ENCODE measurements at places on chromosomes 2 and 18. TPM values are rescaled to one million over a fixed set of nuclear protein-coding genes. Genes with fewer than 3 reads are reported as not detected.

NYAP2 gene
- not detected for total RNA-seq

GRCh38 chr2:8657423-8658062 lies 24.3 kb upstream of the ID2 start:
- no peaks in the 10 kb centered on the region for H3K4me1 ChIP-seq
- H3K36me3 ChIP-seq = no peaks in the 10 kb centered on the region
- H3K27me3 ChIP-seq = no peaks in the 10 kb centered on the region
- H3K4me3 ChIP-seq = no peak overlapping the region

DNA sequence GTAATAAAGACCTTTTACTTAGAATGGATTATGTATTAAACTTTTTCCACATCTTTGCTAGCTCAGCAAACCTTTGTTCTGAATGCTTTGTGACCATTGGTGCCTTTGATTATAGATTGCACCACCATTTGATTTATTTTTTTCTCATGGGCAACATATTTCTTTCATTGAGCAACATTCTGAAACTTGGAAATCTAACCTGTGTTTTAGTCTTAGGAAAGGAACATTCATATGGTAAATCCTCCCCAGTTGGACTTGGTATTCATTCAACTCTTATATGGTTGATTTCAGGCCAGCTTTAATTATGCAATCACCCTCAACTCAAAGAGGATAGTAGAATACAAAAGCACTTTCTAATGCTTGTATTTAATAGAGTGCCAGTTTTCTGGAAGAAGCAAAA lies 1077.9 kb upstream of the ZEB2 start:
- peaks cover 41% of the 10 kb centered on the region for H3K4me1 ChIP-seq
- no peak overlapping the region for H3K4me3 ChIP-seq
- no peak for DNase-seq
- no peaks in the 10 kb centered on the region for H3K27me3 ChIP-seq

DNA sequence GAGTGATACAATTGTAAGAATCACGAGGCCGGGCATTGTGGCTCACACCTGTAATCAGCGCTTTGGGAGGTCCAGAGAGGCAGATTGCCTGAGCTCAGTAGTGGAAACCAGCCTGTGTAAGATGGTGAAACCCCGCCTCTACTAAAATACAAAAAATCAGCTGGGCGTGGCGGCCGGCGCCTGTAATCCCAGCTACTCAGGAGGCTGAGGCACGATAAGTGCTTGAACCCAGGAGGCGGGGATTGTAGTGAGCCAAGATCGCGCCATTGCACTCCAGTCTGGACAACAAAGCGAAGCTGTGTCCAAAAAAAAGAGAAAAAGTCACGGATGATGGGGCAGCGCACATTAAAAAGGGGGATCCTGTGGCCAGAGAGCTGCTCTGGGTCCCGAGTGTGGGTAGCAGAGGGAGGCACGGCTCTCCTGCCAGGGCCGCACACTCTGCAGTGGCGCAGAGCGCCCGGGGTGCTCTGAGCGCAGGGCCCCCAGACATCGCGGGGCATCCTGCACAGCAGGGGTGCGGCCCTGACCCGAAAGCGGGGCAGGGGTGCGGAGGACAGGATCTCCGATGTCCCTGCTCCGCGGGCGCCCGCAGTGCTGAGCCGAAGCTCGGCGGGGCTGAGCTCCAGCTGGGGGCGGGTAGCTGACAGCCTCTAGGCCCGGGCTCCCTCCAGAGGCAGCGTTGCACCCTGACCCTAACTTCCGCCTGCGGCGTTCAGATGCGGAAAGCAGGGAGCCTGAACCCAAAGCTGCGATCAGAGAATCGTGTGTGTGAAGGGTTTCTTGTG lies 30.4 kb upstream of the RAB6D start:
- H3K4me3 ChIP-seq = no peak overlapping the region
- H3K27ac ChIP-seq = no peak overlapping the region
- H3K4me1 ChIP-seq = no peaks in the 10 kb centered on the region
- no peaks in the 10 kb centered on the region for H3K36me3 ChIP-seq
- peak; percentile 18 for DNase-seq

- no peak overlapping the region for H3K27ac ChIP-seq
- no peaks in the 10 kb centered on the region for H3K27me3 ChIP-seq
- peak; percentile 79 for DNase-seq
- H3K36me3 ChIP-seq = peaks cover 20% of the 10 kb centered on the region
- no peak overlapping the region for H3K4me3 ChIP-seq
Observed at GRCh38 chr18:2932247-2933181, 80.4 kb downstream of the LPIN2 start.

DNA sequence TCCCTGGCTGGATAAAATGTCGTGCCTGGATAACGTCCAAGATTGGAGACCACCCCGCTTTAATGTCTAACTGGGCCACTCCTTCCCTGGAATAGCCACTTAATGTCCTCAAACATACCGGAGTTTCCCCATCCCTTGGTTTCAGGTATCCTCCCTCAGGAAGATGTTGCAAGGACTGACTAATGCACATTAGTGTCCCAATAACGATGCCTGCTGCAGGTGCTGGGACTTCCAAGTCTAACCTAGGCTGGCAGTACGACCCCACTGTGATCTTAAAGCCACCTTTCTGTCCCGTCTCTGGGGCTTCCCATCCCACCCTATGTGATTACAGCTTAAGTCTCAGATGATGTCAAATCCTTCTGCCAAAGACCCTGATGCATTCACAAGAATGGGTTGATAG lies 1.1 kb upstream of the ATP6V1C2 start:
- H3K27ac ChIP-seq = no peak overlapping the region
- no peak overlapping the region for H3K4me3 ChIP-seq
- no peak for DNase-seq
- H3K36me3 ChIP-seq = no peaks in the 10 kb centered on the region
- peaks cover 51% of the 10 kb centered on the region for H3K27me3 ChIP-seq
- peaks cover 19% of the 10 kb centered on the region for H3K4me1 ChIP-seq

- peak; percentile 26 for DNase-seq
- no peak overlapping the region for H3K27ac ChIP-seq
- no peaks in the 10 kb centered on the region for H3K36me3 ChIP-seq
- no peak overlapping the region for H3K4me3 ChIP-seq
- H3K4me1 ChIP-seq = peaks cover 9% of the 10 kb centered on the region
- no peaks in the 10 kb centered on the region for H3K27me3 ChIP-seq
Observed at GRCh38 chr2:1823187-1824169, 79.2 kb upstream of the PXDN start.

DNA sequence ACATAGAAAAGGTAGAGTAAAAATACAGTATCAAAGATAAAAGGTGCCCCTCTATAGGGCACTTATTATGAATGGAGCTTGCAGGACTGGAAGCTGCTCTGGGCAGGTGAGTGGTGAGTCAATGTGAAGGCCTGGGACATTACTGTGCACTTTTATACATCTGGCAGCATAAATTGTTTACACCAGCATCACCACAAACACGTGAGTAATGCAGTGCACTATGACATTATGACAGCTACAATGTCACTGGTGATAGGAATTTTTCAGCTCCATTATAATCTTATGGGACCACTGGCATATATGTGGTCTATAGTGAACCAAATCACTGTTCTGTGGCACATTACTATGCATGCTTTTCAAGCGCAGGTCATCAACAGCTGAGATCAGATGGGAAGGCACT lies 48.1 kb downstream of the TPGS2 start:
- H3K4me3 ChIP-seq = no peak overlapping the region
- H3K27ac ChIP-seq = no peak overlapping the region
- H3K4me1 ChIP-seq = no peaks in the 10 kb centered on the region
- no peak for DNase-seq
- no peaks in the 10 kb centered on the region for H3K36me3 ChIP-seq

DNA sequence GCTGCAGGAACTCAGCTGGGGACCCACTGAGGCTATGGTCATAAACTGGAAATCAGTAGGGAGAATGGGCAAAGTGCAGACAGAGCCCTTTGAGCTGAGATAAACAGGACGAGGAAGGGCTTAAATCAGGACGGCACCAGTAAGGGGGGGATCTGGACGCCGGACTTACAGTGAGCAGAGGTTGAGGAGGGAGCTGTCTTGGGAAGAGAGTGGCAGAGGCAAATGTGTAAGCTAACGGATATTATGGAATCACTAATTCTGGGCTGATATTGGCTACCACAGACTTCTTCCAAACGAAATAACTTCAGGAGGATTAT lies 539 bp downstream of the CYP27A1 start:
- H3K27me3 ChIP-seq = peaks cover 16% of the 10 kb centered on the region
- DNase-seq = no peak
- no peak overlapping the region for H3K4me3 ChIP-seq
- H3K36me3 ChIP-seq = no peaks in the 10 kb centered on the region

Measured in A673 (cell line).